ENCODE measurements at places on chromosomes 6 and 20. TPM values are rescaled to one million over a fixed set of nuclear protein-coding genes. Genes with fewer than 3 reads are reported as not detected.

Gene RFX6
- not detected for polyA plus RNA-seq

Gene NHLRC1
- polyA plus RNA-seq: 1.6 TPM

Gene LAMA2
- 1.2 TPM for polyA plus RNA-seq

Gene WFDC2
- not detected for polyA plus RNA-seq

Gene ULBP1
- polyA plus RNA-seq: not detected

Gene CD24
- 0.28 TPM for polyA plus RNA-seq
